ENCODE measurements at places on chromosomes 5 and 9.

- no peak for DNase-seq
Measured at GRCh38 chr5:100860407-100860806, 42.7 kb downstream of the ST8SIA4 start.

GRCh38 chr5:128455841-128456361 is 82.1 kb downstream of the FBN2 start:
- DNase-seq, result no peak

DNA sequence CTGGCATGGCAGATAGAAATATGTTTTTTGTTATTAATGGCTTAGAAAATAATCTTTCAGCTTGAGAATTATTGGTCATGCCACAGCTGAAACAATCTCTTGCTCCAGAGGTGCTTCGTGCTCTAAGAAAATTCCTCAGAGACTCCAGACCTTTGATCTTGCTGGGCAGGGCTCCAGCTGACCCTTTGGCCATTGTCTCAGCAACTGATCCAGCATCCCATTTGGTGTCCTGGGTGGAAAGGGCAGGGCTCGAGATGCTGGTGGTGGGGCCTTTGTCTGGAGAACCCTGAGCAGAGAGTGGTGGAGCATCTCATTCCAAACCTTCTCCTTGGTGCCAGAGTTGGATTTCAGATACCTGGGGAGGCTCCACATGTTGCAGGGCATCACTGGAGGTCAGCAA is 43.2 kb upstream of the PIK3R1 start:
- DNase-seq, result no peak

GRCh38 chr5:84518862-84519261 is 134.2 kb upstream of the EDIL3 start:
- DNase-seq, result no peak

- DNase-seq, result no peak
Measured at GRCh38 chr5:7745882-7746610, 104.9 kb downstream of the CFAP90 start.

DNA sequence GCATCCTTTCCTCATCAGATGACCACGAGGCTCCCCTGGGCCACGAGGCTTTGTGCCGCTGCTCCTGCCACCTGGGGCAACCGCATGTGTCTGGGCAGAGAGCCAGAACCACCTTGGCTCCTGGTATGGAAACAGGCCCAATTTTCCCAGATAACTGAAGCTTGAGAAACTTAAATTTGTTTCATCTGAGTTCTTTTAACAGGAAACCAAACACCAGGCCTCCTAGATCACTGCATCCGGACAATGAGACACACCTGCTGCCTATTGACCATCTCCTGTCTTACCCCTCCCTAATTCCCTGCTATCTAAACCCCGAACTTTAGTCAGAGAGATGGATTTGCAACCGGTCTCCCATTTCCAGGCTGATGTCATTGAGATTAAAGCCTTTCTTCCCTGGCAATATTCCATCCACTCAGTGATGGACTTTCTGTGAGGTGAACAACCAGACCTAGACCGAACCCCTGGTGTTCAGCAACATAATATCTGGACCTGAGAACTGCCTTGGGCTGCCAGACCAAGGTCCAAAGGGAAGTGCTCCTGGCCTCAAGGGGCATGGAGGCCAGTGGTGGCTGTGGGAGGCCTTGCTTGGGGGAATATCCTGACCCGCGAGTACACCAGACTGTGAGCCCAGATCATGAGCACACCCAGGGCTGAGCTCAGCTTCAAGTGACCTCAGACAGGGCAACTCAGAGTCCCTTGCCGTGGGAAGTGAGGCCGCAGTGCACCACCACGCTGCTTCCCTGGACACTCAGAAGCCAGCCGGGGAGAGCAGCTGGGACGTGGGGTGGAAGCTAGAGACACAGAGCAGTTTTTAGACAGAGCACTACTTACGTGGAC is 199.7 kb downstream of the HSPA4 start:
- DNase-seq, result no peak

DNA sequence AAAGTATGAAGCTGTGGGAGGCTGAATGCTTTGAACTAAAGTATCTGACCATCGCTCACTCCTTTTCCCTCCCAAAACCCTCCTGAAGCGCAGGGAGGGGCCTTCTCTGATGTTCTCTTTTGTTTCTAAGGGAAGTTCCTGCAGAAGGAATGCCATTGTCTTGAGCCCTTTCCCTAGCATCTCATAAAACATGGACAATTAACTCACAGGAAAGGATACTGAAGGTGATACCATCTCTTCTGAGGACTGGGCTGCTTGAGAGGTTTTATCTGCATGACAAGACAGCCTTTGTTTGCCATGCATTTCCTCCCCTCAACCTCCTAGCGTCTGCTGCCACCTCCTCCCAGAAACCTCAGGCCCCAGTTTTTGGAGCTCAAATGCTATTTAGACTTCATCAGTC is 4.3 kb upstream of the RMND5B start:
- DNase-seq, result no peak

DNA sequence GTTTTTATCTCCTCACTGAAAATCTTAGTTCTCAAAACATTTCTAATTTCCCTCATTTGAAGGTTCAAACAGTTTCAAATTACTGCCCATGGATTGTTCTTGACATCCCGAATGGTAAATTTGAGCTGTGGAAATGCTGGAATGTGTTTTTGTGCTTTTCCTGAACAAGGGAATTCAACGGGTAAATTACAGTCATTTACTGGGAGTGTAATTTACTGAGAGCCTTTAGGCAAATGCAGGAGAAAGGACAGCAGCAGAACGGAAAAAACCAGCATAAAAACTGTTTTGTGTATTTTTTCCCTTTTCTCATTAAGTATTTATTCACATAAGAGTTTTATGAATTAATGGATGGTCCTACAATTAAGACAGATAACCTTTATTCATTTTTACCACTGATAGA is 139.2 kb downstream of the PBX3 start:
- no peak for DNase-seq

Measured in activated CD8-positive, alpha-beta memory T cell treated with anti-CD3 and anti-CD28 coated beads for 24 hours (primary cell).